Neuronal stem cell (in vitro differentiated cells): ENCODE measurements at places on chromosomes 7 and 10.

GRCh38 chr10:95408148-95408960 lies 117.6 kb upstream of the PDLIM1 start:
- no peak for DNase-seq

DNA sequence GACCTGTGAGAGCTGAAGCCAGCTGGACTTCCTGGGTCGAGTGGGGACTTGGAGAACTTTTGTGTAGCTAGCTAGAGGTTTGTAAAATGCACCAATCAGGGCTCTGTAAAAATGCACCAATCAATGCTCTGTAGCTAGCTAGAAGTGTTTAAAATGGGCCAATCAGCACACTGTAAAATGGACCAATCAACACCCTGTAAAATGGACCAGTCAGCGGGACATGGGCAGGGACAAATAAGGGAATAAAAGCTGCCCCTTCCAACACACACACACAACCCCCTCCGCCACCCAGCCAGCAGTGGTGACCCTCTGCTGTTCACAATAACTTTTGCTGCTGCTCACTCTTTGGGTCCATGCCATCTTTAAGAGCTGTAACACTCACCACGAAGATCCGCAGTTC lies 7.1 kb downstream of the ZNF511 start:
- no peak for DNase-seq

DNA sequence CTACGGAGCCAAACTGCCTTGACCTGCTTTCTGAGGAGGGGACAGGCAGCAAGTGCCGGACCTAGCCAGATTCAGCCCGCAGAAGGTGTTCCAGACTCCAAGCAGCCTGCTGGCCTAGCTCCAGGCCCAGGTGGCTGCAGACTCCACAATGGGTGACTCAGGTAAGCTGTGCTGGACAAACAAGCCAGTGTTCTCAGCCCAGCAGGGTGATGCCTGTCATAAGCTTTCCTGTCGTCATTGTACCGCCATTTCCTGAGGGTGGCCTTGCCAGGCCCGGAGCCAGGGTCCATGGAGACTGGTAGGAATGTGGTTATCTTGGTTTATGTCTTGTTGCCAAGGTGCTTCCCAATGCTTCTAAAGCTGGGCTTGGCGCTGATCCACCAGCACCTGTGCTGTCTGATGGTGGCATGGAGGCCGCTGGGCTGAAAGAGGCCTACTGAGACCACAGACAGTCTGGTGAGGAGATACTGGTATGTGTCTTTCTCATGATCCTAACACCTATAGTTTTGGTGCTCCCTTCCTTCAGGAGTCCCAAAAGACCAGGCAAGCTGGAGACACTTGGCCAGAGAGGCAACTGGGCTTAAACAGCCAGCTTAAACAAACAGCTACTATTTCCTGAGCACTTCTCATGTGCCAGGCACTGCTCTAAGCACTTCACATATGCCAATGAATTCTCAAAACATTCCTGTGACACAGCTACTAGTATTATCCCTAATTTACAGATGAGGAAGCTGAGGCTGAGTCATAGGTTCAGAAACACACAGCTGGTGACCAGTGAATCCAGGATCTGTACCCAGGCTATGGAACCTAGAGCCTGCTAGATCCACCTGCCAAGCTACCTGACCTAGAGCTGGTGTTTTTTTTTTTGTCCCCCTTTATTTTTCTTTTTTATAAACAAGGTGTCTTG lies 42.0 kb downstream of the ZC3HC1 start:
- no peak for DNase-seq

DNA sequence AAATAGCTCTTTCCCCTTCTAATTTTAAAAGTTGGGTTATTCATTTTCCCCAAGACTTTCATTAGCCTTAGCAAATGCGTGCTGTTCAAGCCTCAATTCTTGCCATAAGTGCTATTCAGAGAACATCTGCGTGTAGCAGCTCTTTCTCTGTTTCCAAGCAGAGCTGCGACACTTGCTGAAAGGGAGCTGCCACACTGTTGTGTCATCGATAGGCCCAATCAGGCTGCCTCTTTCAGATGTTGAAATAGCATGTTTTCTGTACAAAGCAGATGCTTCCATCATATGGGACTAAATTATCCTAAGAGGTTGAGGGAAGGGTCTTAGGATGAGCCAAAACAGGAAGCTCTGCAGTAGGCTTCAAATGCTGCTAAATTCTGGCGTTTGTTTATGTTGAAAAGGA lies 220.9 kb upstream of the CDC14C start:
- DNase-seq = no peak

GRCh38 chr7:74708569-74709275 lies 51.2 kb downstream of the GTF2I start:
- no peak for DNase-seq

- no peak for DNase-seq
Measured at GRCh38 chr7:159007364-159007995, 137.2 kb downstream of the VIPR2 start.

- DNase-seq = no peak
Measured at GRCh38 chr7:47652591-47652990, 70.7 kb upstream of the TNS3 start.

GRCh38 chr10:92382631-92383030 lies 91.7 kb downstream of the MARCHF5 start:
- DNase-seq = no peak

- no peak for DNase-seq
Measured at GRCh38 chr7:13198036-13198435, 510.6 kb downstream of the ARL4A start.

DNA sequence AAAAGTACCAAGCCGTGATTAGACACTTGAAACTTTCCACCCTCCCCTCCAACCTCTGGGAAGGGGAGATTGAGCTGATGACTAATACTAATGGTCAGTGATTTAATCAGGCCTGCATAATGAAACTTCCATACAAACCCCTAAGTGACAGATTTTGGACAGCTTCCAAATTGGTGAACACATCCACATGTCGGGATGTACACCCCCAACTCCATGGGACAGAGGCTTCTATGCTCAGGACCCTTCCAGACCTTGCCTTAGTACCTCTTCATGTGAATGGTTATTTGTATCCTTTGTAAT lies 4.8 kb downstream of the NUB1 start:
- DNase-seq = no peak

DNA sequence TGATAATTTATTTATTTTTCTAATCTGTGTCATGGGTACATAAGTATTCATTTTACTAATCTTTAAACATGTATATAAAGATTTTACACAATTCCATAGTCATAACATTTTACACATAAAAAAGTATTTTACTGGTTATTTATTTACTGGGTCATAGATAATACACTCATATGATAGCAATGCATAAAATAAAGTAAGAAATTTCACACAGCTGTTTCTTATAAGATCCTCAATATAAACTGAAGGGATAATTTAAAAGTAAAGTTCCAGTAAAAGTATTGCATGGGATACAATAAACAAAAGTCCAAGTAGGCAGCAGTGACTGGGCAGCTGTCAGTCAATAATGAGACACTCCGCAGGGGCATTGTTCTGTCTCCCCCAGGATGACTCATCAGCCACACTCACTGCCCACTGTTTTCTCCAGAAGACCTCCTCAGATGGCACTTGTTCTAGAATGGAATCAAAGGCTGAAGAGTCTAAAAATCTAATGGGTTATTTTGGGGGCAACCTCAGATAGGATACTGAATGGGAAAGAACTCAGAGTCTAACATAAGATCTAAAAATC lies 32.7 kb downstream of the DPY19L1 start:
- no peak for DNase-seq

DNA sequence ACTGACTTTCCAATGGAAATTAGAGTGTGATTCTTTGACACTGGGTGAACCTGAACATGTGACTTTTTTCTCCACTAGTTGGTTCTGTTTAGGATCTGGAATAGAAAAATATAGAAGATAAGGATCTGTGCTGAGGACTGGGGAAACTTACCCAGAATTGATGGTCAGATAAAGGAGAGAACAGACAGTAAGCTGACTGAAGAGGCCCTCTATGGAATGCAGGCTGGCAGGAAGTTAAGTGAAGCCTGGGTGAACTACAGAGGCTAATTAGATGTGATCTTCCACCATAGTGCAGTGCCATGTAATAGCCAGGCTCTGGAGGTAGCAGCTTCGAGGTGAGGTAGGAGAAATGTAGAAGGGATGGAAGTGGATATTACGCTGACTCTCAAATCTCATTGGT lies 455.3 kb downstream of the PLXDC2 start:
- no peak for DNase-seq

- DNase-seq = no peak
Measured at GRCh38 chr7:1027242-1028043, 16.9 kb upstream of the GPR146 start.

DNA sequence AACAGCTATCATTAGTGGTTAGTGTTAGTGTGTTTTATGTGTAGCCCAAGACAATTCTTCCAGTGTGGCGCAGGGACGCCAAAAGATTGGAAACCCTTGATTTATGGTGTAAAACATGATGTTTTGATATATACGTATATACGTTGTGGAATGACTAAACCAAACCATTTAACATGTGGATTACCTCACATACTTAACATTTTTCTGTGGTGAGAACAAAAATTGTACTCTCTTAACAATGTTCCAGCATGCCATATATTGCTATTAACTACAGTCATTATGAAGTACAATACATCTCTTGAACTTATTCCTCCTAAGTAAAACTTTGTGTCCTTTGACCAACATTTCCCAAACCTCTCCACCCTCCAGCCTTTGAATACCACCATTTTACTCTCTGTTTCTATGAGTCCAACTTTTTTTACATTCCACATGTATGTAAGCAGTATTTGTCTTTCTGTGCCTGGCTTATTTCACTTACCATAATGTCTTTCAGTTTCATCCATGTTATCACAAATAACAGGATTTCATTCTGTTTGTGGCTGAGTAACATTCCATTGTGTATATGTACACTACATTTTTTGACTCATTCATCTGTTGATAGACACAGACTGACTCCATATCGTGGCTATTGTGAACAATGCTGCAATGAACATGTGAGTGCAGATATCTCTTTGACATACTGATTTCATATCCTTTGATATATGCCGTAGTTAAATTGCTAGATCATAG lies 42.2 kb upstream of the MAGI2 start:
- DNase-seq = no peak

GRCh38 chr7:23474829-23475575 lies 4.7 kb upstream of the IGF2BP3 start:
- DNase-seq = no peak

- no peak for DNase-seq
Measured at GRCh38 chr7:99255463-99255862, 17.2 kb upstream of the MYH16 start.

DNA sequence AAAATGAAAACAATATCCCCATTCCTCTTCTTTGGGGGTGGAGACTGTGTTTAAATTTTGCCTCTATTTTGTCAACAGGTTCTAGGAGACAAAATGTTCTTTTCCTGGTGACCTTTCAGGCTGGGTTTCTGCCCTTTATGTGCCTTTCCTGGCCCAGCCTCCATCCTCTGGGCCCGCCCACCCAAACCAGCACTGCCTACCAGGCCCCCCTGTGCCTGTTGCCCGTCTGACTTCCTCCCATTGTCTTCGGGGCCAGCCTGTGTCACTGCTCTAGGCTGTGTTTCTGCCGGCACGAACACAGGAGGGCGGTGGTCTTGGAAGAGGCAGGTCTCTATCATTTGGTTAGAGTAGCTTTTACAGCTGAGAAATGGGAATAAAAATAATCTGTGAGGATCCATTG lies 13.9 kb downstream of the TSPAN14 start:
- DNase-seq = no peak

- DNase-seq = no peak
Measured at GRCh38 chr10:132605390-132605789, 67.8 kb downstream of the INPP5A start.

DNA sequence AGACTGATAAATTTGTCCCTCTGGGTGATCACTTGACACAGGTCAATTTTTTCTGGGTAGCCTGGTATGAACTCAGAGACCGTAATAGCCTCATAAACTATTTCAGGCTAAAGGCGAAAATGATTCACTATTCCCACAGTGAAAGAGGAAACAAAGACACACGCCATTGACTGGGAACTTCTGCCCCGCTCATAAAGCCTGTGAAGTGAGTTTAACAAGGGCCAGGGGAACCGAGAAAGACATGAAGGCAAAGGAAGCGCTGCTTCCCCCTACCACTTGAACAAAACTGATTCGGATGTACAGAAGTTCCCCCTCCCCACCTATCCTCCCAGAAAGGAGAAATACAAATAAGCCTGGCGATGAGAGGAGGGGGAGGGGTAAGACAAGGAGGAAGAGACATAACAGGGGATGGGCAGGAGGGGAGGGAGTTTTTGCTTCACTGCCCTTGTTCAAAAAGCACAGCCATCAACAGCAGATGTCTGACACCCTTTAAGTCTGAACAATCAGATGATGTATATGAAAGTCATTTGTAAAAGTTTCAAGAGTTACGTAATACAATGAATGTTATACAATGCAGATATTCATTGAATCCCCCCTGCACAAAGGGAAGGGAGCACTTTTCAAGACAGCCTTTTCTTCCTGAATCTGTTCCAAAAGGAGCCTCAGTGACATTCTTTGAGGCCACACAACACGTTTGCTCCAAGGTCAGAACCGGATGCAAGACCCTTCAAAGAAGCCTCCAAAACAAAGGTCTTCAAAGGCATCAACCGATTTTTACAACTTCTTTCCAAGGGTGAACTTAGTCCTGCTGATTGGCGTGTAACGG lies 734 bp downstream of the ABCB4 start:
- no peak for DNase-seq

DNA sequence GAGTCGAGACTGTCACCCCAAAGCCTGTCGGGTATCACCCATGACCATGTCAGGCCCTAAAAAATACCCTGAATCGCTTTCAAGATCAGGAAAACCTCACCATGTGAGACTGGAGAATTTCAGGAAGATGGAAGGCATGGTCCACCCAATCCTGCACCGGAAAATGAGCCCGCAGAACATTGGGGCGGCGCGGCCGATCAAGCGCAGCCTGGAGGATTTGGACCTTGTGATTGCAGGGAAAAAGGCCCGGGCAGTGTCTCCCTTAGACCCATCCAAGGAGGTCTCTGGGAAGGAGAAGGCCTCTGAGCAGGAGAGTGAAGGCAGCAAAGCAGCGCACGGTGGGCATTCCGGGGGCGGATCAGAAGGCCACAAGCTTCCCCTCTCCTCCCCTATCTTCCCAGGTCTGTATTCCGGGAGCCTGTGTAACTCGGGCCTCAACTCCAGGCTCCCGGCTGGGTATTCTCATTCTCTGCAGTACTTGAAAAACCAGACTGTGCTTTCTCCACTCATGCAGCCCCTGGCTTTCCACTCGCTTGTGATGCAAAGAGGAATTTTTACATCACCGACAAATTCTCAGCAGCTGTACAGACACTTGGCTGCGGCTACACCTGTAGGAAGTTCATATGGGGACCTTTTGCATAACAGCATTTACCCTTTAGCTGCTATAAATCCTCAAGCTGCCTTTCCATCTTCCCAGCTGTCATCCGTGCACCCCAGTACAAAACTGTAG lies 176.2 kb downstream of the RTKN2 start:
- DNase-seq = no peak

DNA sequence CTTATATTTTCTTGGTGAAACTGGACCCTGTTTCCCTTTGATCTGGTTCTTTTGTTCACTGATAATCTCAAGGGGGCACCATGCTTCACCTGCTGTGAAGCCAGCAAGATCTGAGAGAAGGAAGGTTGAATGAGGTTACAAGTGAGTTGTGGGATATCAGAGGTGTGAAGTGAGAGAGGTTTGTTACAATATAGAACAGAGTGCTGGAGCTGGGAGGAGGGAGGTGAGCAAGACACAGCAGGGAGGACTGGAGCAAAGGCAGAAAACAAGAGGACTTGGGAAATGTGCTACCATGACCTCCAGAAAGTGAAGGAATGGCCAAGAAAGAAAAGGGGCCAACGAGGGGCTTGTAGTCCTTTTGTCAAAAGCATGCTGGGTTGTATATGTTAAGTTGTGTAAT lies 156.6 kb downstream of the LRMDA start:
- no peak for DNase-seq
